Activated CD4-positive, alpha-beta memory T cell treated with anti-CD3 and anti-CD28 coated beads for 36 hours (primary cell): ENCODE measurements at places on chromosomes 11 and 22. TPM values are rescaled to one million over a fixed set of nuclear protein-coding genes. Genes with fewer than 3 reads are reported as not detected.

The OR8B2 gene
- total RNA-seq: not detected

The KDM4E gene
- total RNA-seq: not detected

The PARVG gene
- 58.5 TPM for total RNA-seq

The SAA4 gene
- total RNA-seq: not detected

The TST gene
- 5.5 TPM for total RNA-seq

The CYP2D6 gene
- 1.5 TPM for total RNA-seq

The PLA2G3 gene
- not detected for total RNA-seq

The OR5AS1 gene
- not detected for total RNA-seq
